ENCODE measurements at places on chromosomes 16 and 17.

DNA sequence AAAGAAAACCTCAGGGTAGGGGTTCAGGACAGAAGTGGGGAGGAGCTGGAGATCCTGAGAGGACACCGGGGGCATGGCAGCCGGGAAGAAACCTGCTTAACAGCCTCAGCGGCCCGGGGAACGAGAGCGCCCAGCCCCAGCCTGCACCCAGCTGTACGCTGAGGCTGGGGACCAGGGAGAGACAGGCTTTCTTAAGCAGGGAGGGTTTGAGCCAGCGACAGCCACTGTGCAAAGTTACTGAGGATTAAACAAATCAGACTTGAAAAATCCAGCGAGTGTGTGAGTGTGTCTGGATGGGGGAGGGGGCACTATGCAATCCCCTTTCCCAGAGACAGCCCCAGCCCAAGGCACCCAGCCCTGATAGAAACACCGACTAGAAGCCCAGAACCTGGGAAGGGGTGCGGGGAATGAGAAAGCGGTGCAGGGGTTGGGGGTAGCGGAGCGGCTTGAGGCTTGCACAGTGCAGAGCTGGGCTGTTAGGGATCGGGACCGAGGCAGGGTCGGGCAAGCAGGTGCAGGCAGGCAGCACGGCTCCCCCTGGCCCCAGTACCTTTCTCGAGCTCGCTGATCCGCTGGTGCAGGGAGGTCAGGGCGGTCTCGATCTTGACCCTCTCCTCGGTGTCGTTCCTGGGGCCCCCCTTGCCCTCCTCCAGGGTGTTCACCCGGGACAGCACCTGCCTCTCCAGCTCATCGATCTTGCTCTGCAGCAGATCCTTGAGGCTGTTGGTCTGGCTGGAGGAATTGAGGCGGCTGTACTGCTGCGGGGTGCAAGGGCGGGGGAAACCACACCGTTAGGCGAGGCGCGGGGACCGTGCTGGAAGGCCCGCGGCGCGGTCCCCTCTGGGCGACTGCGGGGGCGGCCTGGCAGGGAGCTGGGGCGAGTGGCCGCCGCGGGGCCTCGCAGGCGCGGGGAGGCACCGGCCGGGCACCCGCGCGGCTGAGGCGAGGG is 1.2 kb downstream of the NPTX1 start:
- DNase-seq, result no peak

GRCh38 chr17:7889166-7889955 is 772 bp downstream of the CHD3 start:
- DNase-seq, result peak; percentile 84

- no peak for DNase-seq
Observed at GRCh38 chr17:77698903-77699623, 259.4 kb upstream of the TNRC6C start.

DNA sequence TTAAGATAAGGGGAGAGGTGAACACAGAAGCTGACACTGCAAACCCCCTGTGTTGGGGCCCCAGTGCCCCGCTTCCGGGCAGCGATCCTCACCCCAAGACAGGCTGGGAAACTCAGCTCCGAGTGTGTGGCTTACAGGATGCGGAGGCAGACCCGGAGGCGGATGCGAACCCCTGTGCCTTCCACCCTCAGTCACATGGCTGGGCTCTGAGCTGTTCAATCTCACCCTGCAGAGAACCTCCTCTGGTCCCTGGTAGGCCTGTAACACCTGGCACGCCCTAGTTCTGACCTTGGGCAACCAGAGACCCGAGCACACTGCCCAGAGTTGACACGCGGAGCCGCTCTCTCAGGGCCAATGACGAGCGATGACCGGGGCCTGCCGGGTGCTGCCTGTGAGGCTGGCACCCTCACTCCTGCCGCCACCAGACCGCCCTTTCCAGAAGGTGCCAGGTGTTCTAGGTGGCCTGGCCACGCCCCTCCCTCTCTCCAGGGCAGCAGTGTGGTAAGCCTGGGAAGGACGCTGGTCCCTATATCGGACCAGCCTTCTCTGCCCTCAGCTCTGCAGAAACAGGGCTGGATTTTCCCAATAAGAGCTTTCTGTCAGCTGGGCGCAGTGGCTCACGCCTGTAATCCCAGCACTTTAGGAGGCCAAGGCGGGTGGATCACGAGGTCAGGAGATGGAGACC is 23.3 kb downstream of the MEAK7 start:
- DNase-seq, result no peak

- DNase-seq, result no peak
Observed at GRCh38 chr17:81832608-81833159, 407 bp downstream of the MCRIP1 start.

- no peak for DNase-seq
Observed at GRCh38 chr16:55597928-55598327, 31.4 kb downstream of the CAPNS2 start.

DNA sequence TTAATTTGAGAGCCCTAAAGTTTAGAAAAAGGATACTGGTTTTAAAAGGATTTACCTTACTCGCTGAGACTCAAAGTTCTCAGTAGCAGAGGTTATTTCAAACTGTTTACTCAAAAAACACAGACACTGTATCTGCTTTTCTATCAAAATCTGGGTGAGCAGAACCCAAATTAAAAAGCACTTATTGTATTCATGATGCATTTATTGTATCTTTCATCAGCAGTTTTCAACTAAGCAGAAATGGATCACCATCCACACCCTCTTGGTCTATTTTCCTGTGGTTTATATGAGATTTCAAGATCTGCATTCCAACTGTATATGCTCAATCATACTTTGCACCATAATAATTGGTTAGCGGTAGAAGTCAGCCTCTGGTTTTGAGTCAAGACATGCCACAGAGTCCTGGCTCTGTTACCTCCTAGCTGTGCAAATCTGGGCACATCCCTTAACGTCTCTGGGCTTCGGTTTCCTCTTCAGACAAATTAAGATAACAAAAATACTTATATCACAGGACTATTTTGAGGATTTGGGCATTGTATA is 109.5 kb downstream of the ASIC2 start:
- no peak for DNase-seq

GRCh38 chr17:70270554-70270953 is 101.2 kb downstream of the KCNJ2 start:
- DNase-seq, result no peak

GRCh38 chr17:65294181-65294719 is 157.1 kb downstream of the RGS9 start:
- DNase-seq, result no peak

All from urinary bladder (tissue), 4 donors.